ENCODE measurements at places on chromosomes 1 and 21.

- DNase-seq, result no peak
These were observed 90.1 kb downstream of the TMEM53 start for GRCh38 chr1:44584167-44584566.

DNA sequence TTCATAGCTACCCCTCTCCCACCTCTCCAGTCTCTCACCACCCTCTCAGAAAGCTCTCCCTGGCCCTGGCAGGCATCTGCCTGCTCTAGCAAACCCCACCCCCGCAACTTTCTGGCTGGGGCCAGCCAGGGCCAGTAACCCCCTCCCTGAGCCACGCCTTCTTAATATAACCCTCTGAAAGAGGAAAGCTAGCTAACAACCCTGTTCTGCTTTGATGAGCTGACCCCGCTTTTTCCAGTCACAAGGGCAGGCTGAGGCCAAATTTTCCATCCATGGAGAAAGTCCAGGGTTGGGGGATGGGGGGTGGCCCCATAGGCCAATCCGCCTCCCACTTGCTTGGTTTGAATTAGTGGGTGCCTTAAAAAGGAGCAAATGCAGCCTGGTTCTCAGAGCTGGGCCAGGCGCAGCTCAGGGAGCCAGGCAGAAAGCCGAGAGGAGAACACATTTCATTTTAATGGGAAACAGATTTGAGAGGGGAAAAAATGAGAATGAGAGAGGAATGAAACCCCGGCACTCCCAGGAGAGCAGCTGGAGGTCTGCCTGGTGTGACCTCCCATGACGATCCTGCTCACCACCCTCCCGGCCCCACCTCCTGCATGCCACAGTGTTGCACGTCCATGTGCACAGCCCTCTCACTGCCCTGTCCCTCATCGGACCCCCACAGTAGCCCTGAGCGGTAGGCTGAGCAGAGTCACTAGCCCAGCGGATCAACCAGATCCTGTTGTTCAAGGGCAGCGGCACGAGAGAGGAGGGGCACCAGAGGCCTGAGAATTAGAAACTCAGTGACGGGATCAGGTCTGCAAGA, 62.3 kb downstream of the OPTC start:
- no peak for DNase-seq

- no peak for DNase-seq
These were observed 600.5 kb downstream of the USP25 start for GRCh38 chr21:16330082-16330907.

- DNase-seq, result no peak
These were observed 3.7 kb downstream of the ARHGEF16 start for GRCh38 chr1:3457910-3458883.

GRCh38 chr1:216005916-216006315, 417.3 kb downstream of the USH2A start:
- no peak for DNase-seq

DNA sequence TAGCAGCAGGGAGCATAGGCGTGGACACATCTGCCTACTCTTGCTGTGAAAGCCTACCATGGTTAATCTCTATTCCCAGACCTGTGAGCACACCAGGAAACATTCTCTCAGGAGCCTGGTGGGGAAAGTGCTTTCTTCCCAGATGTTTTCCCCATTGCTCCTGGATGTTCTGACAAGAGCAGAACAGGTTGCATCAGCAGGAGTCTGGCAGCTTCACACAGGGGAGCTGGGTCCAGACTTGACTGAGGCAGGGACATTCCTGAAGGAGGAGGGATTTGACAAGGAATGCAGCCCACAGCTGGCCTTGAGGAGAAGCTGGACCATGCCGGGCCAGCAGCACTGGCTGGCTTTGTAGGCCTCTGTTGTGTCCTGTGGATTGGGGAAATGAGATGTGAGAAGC, 21.0 kb upstream of the ARTN start:
- DNase-seq, result no peak

DNA sequence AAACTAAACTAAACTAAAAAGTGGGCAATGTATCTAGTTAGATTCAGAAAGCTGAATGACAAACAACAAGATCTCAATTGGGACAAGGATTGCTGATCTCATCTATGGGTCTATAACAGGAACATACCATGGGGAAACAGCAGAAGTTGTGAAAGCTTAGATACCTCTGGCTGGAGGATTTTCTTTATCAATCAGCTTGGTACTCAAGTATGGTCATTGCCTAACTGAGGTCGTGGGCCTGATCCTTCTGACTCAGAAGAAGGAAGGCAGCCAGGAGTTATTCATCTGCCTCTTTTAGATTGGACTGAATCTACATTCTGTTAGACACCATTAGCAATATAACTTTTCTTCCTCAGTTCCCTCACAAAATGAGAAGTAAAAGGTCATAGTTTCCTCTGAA, 39.7 kb downstream of the DNTTIP2 start:
- DNase-seq, result no peak

DNA sequence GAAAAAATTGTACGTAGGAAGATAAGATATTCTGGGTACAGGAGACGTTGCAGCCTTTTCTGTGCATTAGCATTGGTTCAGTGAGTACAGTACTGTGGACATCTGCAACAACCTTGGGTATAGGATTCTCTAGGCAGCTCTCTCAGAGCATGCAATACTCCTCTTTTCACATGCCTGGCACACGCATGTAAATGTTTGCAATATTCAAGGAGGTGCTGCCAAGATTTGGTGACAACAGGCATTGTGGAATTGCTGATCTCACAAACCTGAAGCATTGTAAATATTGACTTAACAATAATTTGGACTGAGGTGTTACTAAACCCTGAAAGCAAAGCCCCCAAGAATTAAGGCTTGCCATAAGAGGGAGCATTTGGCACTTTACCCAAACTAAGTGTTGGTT, 126.8 kb downstream of the GRIK1 start:
- no peak for DNase-seq

DNA sequence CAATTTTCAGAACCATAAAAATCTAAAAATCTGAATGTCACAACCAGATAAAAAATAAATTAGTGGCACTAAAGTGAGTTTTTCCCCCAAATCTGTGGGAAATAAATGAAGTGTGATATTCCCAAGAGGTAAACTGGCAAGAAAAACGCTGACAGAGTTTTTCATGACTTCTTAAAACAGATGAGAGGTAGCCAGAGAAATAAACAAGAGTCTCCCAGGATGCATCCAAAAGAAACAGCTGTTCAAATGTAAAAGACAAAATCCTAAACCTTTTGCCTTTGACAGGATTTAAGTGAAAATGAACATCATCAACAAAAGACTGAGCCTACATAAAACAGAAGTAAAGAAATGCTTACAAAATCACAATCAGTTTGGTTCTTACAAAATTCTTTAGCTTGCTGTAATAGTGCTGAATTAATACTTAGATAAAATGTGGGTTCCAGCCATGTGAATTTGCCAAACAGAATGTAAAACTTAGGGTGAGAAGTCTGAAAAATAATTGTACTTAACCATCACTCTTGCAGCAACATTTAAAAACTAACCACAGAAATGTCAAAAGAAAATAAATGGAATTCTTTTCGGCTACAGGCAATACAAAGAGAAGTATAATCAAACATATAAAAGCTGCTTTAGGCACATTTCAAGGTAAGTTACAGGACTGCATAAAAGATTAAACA, 133.6 kb downstream of the EIF4G3 start:
- DNase-seq, result no peak

- no peak for DNase-seq
These were observed 202.1 kb downstream of the NCAM2 start for GRCh38 chr21:21200103-21200938.

GRCh38 chr1:150558303-150558704, 9.1 kb downstream of the ADAMTSL4 start:
- no peak for DNase-seq

DNA sequence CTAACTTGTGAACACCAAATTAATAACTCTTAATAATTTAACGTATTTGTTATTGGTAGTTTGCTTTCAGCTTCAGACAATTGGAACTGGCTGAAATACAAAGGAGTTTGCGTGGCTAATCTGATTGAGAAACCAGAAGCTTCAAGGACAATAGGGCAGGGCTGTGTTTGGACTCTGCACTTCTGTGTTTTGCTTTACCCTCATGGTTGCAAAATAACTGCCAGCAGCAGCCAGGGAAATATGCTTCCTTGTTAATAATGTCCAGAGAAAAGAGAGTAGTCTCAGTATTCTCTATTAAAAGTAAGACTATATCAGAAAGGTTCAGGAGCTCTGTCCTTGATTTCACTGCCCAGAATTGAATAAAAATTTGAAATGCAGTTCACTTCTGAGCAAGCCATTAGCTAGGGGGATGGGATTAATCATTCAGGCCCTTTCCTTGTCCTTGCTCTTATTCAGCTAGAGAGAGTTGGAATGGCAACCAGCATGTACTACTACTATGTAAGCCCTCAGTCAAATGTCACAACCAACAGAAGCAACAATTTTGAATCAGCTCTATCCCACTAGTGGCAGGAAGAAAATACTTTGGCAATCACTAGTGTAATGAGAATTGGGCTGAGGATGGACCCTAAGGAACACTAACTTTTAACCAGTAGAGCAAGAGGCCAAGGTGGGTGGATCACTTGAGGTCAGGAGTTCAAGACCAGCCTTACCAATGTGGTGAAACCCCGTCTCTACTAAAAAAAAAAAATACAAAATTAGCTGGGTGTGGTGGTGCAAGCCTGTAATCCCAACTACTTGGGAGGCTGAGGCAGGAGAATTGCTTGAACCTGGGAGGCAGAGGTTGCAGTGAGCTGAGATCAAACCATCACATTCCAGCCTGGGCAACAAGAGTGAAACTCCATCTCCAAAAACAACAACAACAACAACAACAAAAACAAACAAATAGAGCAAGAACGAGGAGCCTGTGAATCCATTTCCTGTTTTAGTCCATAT, 76.8 kb downstream of the POU2F1 start:
- peak; percentile 53 for DNase-seq

GRCh38 chr1:67824766-67825165, 8.5 kb downstream of the GNG12 start:
- DNase-seq, result no peak

All from SIG-M5 (cell line).